ENCODE measurements at places on chromosomes 2 and 18.

- no peak for DNase-seq
These were observed 169.2 kb downstream of the KLHL29 start for GRCh38 chr2:23554054-23554697.

DNA sequence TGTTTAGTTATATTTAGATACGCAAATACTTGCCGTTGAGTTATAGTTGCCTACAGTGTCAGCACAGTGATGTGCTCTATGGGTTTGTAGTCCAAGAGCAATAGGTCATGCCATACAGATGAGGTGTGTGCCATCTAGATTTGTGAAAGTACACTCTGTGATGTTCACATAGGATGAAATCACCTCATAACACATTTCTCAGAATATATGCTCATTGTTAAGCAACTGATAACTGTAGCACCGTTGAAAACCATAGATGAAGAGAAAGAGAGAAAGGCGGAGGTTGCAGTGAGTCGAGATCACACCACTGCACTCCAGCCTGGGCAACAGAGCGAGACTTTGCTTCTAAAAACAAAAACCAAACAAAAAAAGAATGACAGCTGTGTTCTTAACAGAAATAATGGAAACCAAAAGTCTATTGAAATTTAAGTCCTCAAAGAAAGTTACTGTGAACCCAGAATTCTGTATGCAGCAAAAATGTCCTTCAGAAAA is 9.5 kb downstream of the DGKD start:
- no peak for DNase-seq

GRCh38 chr18:34723143-34723542 is 13.0 kb downstream of the DTNA start:
- DNase-seq, result no peak

GRCh38 chr2:71277536-71278103 is 50.7 kb upstream of the PAIP2B start:
- no peak for DNase-seq

- no peak for DNase-seq
These were observed 166.4 kb downstream of the TMEM247 start for GRCh38 chr2:46645681-46646162.

GRCh38 chr2:130355172-130355577 is 681 bp upstream of the PTPN18 start:
- no peak for DNase-seq

DNA sequence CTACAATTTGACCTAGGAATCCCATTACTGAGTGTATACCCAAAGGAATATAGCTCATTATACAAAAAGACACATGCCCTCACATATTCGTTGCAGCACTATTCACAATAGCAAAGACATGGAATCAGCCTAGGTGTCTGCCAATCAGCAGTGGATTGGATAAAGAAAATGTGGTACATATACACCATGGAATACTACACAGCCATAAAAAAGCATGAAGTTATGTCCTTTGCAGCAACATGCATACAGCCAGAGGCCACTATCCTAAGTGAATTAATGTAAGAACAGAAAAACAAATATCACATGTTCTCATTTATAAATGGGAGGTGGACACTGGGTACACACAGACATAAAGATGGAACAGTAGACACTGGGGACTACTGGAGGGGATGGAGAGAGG is 54.0 kb downstream of the GREB1L start:
- no peak for DNase-seq

DNA sequence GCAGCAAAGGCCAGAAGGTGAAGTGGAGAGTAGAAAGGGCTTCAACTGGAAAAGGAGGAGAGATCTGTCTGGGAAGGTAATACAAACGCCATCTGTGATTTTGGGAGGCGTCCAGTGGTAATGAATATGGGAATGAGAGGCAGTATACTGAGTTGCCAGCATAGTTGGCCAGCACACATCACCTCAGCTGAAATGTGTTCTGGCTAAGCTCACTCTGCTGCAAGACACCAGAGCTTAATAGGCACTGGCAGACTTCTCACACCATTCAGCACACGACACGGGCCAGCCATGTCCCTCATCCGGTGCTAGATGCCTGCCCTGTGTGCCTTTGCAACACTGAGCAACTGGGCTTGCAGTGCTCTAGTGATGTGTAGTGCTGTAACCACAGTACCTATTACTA is 277.1 kb downstream of the PIEZO2 start:
- no peak for DNase-seq

- no peak for DNase-seq
These were observed 325.2 kb downstream of the DYSF start for GRCh38 chr2:71778514-71778913.

GRCh38 chr2:12399240-12399639 is 317.5 kb upstream of the TRIB2 start:
- no peak for DNase-seq

GRCh38 chr2:54512663-54513362 is 56.7 kb downstream of the SPTBN1 start:
- DNase-seq, result no peak

DNA sequence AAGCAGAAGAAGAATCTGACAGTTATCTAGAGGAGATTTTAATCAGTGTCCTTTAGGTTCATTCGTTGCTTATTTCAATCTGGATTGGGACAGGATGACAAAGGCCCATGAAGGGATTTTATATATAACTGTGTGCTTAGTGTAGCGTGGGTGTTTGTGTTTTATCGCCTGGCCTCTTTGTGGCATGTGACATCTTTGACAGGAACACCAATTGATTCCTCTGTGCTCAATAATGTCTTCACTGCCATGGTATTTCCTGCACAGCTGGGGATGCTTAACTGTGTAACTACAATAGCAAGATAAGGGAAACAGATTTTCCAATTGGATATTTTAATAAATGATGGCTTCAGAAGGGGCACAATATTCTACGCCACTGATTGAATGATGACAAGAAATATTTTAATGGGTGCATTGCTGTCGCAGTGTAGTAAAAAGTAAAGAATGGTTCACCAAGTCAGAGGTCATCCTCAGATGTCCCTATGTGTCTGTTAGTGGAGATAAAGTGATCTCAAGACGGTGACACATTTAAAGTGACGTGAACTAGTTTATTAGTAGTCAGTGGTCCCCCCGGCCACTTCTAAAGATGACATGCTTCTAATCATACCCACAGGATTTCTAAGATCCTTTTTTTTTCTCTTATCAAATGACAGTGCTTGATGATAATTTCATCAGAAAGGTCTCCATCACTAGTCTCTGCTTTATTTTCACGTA is 160.4 kb downstream of the AGAP1 start:
- DNase-seq, result no peak

- DNase-seq, result no peak
These were observed 51.6 kb upstream of the PLA2R1 start for GRCh38 chr2:160114020-160114419.

DNA sequence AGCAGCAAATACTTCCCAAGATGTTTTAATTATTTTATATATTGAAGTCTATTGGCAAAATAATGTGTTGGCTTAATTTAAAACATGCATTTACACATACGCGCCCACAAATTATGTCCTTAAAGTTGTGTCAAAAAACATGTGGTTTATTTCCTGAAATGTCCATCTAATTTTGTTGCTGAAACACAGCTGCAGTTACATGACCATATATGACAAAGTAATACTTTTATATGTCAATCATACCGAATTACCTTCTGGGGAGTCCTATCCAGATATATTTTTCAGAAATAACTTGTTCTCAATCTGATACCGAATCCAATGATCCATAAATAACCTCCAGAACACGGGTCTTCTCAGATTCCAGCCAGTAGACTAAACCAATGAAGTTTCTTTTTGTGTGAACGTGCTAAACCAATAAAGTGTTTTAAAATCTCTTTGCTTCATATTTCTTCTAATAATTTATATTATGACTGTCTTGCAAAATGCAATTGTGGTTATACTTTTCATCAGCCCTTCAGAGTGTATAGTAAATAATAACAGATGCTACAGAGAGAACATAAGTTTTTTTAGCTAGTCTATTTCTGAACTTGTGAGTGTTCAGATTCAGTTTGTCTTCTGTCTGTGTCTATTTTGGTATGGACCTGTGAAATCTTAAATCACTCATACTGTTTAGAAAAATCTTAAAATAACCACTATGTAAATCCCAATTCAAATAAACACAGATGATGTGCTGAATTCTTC is 2.4 kb downstream of the SCG2 start:
- no peak for DNase-seq
